DMS153 (cell line): ENCODE measurements at places on chromosomes 3 and 15.

- no peak for DNase-seq
Measured at GRCh38 chr3:128804811-128805155, 74.6 kb upstream of the ACAD9 start.

DNA sequence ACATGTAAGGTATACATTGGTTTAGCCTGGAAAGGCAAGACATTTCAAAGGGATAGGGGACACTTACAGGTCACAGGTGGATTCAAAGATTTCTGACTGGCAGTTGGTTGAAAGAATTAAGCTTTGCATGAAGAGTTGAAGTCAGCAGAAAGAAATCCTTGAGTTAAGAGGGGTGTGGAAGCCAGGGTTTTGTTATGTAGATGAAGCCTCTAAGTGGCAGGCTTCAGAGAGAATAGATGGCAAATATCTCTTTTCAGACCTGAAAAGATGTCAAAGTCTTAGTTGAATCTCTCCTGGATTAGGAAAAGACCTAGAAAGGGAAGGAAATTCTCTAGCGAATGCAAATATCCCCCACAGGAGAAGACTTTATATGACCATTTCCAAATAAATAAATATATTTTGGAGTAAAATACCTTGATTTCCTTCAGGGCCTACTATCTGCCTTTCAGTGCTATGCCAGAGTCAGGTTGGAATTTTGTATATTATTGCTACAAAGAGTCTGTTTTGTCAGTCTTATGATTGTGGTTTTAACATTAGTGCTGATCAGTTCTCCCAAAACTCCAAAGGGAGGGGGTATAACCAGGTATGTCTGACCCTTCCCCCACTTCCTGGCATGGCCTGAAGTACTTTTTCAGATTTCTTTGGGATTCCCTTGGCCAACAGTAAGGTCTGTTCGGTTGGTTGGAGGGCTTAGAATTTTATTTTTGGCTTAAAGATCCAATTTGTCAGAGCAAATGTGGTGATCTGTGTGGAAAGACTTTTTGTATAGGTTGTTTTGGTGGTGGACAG is 286.4 kb downstream of the LRTM1 start:
- DNase-seq = no peak

- DNase-seq = no peak
Measured at GRCh38 chr3:115212615-115213014, 65.5 kb upstream of the ZBTB20 start.

GRCh38 chr3:74676-75243 is 121.8 kb upstream of the CHL1 start:
- DNase-seq = no peak

GRCh38 chr3:42795621-42796181 is 8.6 kb downstream of the HIGD1A start:
- DNase-seq = no peak

- DNase-seq = no peak
Measured at GRCh38 chr3:4006288-4006687, 207.1 kb downstream of the LRRN1 start.

- DNase-seq = no peak
Measured at GRCh38 chr3:151765685-151766084, 32.0 kb downstream of the AADACL2 start.

- no peak for DNase-seq
Measured at GRCh38 chr3:152381881-152382295, 113.2 kb downstream of the MBNL1 start.

- DNase-seq = no peak
Measured at GRCh38 chr15:80576519-80577090, 118.5 kb upstream of the ABHD17C start.

DNA sequence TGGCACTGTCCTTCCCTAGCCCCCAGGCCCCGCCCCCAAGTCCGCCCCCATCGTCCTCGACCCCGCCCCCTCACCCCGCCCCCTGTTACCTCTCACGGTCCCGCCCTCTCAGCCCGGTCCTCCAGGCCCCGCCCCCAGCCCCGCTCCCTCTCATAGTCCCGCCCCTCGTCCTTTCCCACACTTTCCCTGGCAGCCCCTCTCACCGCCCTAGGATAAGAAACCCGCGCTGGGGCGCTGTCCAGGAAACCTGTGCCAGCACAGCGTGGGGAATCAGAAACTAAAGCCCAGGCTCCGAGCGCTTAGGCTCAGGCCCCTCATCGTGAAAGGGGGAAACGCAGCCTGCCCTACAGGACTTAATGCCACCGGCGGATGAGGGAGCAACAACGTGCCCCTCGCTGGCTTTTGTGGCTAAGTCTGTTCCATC is 20.9 kb downstream of the TRPM1 start:
- no peak for DNase-seq

- DNase-seq = no peak
Measured at GRCh38 chr3:2921903-2922302, 188.3 kb downstream of the IL5RA start.

DNA sequence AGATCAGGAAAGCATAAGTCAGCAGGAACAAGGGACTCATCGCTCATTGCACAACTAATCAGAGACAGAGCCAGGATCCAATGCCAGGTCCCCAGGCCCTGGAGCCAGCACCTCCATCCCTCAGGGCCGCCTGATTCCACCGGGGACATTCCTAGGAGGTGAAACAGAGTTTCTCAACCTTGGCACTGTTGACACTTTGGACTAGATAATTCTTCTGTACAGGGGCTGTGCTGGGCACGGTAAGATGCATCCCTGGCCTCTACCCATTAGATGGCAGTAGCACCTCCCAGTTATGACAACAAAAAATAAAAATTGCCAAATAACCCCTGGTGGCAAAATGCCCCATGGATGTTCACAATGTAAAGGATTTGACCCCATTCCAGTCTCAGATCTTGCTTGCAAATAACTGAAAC is 127.7 kb downstream of the MTHFS start:
- no peak for DNase-seq

- DNase-seq = no peak
Measured at GRCh38 chr3:170205302-170205701, 16.9 kb upstream of the PRKCI start.

GRCh38 chr3:39142067-39142466 is 11.3 kb downstream of the CSRNP1 start:
- peak; percentile 41 for DNase-seq

DNA sequence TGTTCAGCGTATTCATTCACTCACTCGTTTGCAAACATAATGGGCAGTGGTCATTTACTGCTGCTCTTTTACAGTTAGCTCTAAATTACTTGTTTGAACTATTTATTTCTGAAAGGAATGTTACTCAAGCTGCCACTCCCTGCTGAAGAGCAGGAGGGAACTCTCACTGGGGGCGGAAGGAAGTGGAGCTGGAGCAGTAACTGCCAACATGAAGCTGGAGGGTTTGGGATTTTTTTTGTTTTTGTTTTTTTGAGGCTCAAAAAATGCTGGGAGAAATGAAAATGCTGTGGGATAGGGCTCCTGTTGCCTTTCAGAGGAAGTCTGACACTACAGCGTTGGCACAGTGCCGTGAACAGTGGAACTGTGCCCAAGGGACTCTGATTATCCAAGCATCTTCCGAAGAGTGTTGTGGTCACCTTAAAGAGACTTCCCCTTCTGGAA is 44.1 kb downstream of the SENP2 start:
- peak; percentile 18 for DNase-seq

DNA sequence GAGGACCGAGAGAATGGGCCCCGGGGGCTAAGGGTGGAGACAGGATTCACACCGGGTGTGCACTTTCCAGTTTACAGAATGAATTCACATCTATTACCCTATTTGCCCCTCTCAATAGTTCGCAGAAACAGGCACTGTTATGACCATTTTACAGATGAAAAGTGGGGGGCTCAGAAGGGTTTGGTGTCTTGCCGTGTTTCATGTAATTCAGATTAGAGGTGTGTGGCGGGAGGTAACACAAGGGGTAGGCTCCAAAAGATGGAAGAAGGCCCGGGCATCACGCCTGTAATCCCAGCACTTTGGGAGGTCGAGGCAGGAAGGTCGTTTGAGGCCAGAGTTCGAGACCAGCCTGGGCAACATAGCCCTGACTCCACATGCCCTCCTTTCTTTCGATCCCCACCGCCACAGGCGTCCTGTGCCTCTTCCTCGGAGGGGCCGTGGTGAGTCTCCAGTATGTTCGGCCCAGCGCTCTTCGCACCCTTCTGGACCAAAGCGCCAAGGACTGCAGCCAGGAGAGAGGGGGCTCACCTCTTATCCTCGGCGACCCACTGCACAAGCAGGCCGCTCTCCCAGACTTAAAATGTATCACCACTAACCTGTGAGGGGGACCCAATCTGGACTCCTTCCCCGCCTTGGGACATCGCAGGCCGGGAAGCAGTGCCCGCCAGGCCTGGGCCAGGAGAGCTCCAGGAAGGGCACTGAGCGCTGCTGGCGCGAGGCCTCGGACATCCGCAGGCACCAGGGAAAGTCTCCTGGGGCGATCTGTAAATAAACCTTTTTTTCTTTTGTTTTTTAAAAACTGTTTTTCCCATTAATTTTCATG is 3.4 kb downstream of the DUOXA2 start:
- DNase-seq = no peak

DNA sequence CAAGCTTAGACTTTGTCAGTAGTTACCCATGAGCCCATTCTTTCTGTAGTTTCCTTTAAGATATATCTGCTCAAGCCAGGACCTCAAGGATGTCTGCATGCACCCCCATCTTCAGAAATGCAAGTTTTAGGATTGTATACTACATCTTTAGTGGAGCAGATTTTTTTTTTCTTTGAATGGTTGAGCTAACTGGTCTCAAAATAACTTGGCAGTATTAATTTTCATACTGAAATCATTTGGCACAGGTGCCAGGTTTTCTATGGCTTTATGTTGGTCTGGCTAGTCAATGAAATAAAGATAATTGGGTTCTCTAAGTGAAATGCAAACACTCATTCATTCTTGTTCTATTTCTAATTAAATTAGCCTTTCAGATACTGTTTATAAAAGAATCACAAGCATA is 108.9 kb downstream of the ATG7 start:
- DNase-seq = no peak

DNA sequence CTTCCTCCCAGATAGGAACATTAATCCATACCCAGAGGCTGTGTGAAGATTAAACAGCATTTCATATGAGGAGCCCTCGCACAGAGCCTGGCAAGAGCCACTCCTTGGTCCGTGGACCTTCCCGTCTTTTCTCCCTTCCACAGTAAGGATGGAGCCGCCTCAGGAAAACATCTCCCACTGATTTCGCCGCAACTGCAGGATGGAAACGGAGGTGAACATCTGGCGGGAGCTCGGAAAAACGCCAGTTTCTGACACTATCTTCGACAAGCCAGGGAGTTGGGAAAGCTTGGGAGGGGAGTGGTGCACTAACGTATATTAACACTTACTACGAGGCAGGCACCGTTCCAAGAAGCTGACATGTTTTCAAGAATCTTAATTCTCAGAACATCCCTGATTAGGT is 157.9 kb downstream of the XXYLT1 start:
- DNase-seq = no peak

- no peak for DNase-seq
Measured at GRCh38 chr15:93986400-93986984, 244.9 kb upstream of the MCTP2 start.

- DNase-seq = peak; percentile 12
Measured at GRCh38 chr3:45321607-45322391, 66.6 kb upstream of the LARS2 start.

DNA sequence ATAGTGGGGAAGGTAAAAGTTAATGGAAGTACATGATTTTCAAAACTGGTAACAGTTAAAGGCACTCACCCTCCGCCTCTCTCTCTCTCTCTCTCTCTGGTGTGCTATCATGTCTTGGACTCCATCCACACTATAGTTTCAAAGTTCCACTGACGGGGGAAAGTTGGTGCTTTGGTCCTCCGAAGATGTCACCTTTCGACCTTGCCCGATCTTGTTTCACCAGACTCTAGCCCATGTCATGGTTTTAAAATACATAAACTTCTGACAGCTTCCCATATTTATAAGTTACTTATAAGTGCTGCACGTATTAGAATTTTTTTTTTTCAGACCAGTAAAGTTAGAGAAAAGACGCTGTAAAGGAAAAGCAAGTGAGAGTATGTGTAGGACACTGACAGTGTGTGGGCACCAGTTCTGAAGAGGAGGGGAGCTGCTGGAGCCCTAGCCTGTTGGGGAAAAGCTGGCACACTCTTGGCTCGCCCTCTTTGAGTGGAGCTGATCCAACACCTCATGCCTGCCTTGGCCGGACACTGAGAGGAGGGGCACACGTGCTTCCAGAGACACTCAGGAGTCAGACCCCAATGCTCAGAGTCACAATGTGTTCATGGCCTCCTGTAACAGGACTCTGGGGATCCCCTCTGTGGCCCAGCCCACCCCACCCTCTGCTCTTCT is 200.5 kb upstream of the TPM1 start:
- no peak for DNase-seq

DNA sequence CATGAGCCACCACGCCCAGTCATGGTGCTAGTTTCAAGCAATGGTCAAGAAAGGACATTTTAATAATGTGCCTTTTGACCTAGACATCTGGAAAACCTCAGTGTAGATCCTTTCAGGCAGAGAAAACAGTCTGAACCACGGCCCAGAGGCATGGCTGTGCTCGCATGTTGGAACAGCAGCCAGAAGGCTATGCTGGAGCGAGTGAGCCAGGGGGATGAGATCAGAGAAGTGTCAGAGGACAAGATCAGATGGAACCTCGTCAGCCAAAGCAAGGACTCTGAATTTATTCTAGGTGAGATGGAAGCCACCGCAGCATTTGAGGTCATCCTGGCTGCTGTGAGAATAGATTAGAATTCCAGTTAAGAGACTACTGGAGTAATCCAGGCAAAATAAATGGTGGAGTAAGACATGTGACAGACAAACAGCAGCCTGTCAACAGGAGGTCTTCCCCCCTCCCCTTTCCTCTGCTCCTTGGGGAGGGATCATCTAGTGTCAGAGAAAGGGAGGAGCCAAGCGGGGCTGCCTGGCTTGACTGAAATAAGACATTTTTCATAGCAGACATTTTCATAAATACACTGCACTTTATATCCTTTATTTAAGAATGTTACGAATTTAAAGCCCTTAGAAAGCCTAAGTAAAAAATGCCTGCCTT is 40.4 kb upstream of the ACKR4 start:
- DNase-seq = no peak

DNA sequence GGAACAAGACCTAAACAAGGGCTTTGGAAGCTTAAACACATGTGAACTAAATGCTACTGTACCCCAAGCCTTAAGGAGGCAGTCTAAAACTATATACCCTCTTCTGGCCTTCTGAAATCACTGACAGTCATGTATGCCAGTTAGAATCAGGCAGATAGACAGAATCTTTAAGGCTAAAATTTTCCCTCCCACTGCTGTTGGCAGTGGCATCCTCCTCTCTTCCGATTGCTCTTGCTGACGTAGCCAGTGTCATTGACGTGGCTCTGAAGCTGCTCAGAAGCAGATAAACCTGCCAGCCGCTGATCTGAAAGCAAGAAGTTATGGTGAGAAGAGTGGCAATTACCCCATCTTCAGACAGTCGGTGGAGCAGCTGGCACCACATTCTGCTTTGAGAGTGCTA is 3.3 kb downstream of the RYR3 start:
- no peak for DNase-seq
